Mononuclear cell (primary cell): ENCODE measurements at places on chromosomes 13 and 19. TPM values are rescaled to one million over a fixed set of nuclear protein-coding genes. Genes with fewer than 3 reads are reported as not detected.

Gene CALR3
- total RNA-seq = not detected

Gene RELB
- total RNA-seq = 42.9 TPM

Gene ADGRE1
- total RNA-seq = 15.4 TPM

Gene CRLF1
- 0.21 TPM for total RNA-seq

Gene IRGC
- not detected for total RNA-seq

Gene PPM1N
- 4.3 TPM for total RNA-seq

Gene MCEMP1
- total RNA-seq = 1.8 TPM

Gene DOCK6
- 0.10 TPM for total RNA-seq

Gene HSPB6
- total RNA-seq = not detected

Gene LILRB2
- 27.3 TPM for total RNA-seq

Gene C13orf42
- total RNA-seq = not detected

Gene FFAR2
- 16.5 TPM for total RNA-seq

Gene MYH14
- not detected for total RNA-seq

Gene MEDAG
- not detected for total RNA-seq

Gene HCN2
- total RNA-seq = 0.21 TPM

Gene PHLDB3
- 17.1 TPM for total RNA-seq

Gene LNX2
- total RNA-seq = 4.8 TPM

Gene PINLYP
- total RNA-seq = 0.63 TPM

Gene ZNF223
- total RNA-seq = 0.63 TPM

Gene RNF17
- total RNA-seq = not detected

Gene CGB5
- not detected for total RNA-seq

Gene ZIM2
- not detected for total RNA-seq

Gene LAIR2
- 2.8 TPM for total RNA-seq

Gene CD177
- not detected for total RNA-seq

Gene PRX
- total RNA-seq = 1.0 TPM

Gene DIRAS1
- total RNA-seq = 1.2 TPM

Gene FUT3
- total RNA-seq = 0.21 TPM

Gene ZNF541
- 0.21 TPM for total RNA-seq

Gene REXO1
- total RNA-seq = 66.2 TPM

Gene KLHL1
- total RNA-seq = not detected

Gene RDH8
- total RNA-seq = 0.10 TPM

Gene SLC10A2
- not detected for total RNA-seq
